ENCODE measurements at places on chromosomes 4 and X. TPM values are rescaled to one million over a fixed set of nuclear protein-coding genes. Genes with fewer than 3 reads are reported as not detected.

MND1 gene
- 3.2 TPM for total RNA-seq

HTN3 gene
- total RNA-seq: not detected

NHS gene
- total RNA-seq: 10.7 TPM

DNA sequence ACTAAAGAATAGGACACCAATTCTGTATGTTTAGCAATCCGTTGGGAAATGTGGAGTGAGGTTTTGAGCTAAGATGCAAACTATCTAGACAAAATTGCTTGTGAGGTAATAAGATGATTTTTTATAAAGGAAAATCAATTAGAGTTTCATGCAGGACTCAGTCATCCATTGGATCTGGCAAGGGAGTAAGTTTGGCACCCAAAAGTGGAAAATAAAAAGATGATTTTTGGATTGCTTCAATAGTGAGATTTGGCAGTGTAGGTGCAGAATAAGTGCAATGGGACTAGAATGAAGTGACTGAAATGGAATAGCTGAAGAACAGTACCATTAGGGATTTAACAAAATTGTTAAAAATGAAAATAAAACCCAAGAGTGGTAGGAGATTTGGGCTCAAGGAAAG, 290.5 kb upstream of the EPHA5 start:
- H3K27me3 ChIP-seq: no peaks in the 10 kb centered on the region
- H3K4me1 ChIP-seq: no peaks in the 10 kb centered on the region
- no peak for DNase-seq

GRCh38 chr4:137663251-137664045, 131.2 kb upstream of the PCDH18 start:
- peaks cover 25% of the 10 kb centered on the region for H3K4me1 ChIP-seq
- H3K27me3 ChIP-seq: no peaks in the 10 kb centered on the region
- no peak for DNase-seq
- H3K36me3 ChIP-seq: no peaks in the 10 kb centered on the region
- H3K27ac ChIP-seq: peak overlapping the region; percentile 77
- H3K4me3 ChIP-seq: no peak overlapping the region

DNA sequence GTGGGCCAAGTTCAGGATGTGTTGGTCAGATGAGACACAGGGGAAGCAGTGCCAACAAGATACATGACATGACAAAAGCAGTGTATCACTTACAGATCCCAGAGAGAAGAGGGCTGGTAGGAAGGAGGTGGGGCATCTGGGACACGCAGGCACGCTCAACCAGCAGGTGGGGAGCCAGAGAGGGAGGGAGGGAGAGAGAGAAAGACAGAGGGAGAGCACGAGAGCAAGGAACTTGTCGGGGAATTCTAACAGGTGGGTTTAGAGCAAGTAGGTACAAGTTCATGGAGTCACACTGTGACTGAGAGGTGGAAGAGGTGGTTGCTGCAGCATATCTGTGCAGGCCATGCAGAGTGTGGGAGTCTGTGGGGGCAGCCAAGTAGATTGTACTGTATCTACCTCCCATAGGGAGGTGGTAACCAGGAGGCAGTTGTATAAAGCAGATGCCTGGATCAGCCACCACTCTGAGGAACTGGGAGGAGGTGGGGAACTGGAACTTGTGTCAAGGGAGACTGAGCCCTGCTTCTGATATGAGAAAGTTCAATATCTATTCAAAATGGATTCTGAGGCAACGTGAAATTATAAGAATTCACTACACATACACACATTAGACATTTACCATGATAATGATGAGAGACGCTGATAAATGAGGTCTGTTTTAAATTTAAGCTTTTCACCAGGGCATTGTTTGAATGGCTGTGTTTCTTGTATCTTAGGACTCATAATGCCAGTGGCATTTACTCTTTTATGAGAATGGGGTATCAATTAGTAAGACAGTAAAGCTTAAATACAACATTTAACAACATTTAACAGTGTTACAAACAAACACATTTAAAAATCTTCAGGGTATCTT, 43.7 kb downstream of the BBS12 start:
- no peak for DNase-seq
- no peak overlapping the region for H3K27ac ChIP-seq
- H3K4me1 ChIP-seq: no peaks in the 10 kb centered on the region

- H3K36me3 ChIP-seq: no peaks in the 10 kb centered on the region
- no peak for DNase-seq
- H3K4me1 ChIP-seq: no peaks in the 10 kb centered on the region
- no peaks in the 10 kb centered on the region for H3K27me3 ChIP-seq
These were observed 118.3 kb downstream of the SORBS2 start for GRCh38 chr4:185693548-185694215.

GRCh38 chr4:36852856-36853255, 391.7 kb upstream of the NWD2 start:
- H3K4me3 ChIP-seq: no peak overlapping the region
- H3K27ac ChIP-seq: no peak overlapping the region
- DNase-seq: no peak
- no peaks in the 10 kb centered on the region for H3K36me3 ChIP-seq
- no peaks in the 10 kb centered on the region for H3K27me3 ChIP-seq

GRCh38 chrX:57044245-57044644, 48.9 kb upstream of the SPIN3 start:
- no peaks in the 10 kb centered on the region for H3K36me3 ChIP-seq
- no peak overlapping the region for H3K27ac ChIP-seq
- no peak overlapping the region for H3K4me3 ChIP-seq
- H3K27me3 ChIP-seq: no peaks in the 10 kb centered on the region

Measured in transverse colon (tissue), 4 donors.